ENCODE measurements at places on chromosomes 16 and 17.

- DNase-seq: peak; percentile 40
- no peak overlapping the region for H3K27ac ChIP-seq
- H3K4me1 ChIP-seq: peaks cover 14% of the 10 kb centered on the region
- H3K36me3 ChIP-seq: no peaks in the 10 kb centered on the region
- H3K4me3 ChIP-seq: peak overlapping the region; percentile 68
- H3K27me3 ChIP-seq: peaks cover 20% of the 10 kb centered on the region
Measured at GRCh38 chr16:67528870-67529581, 397 bp downstream of the RIPOR1 start.

DNA sequence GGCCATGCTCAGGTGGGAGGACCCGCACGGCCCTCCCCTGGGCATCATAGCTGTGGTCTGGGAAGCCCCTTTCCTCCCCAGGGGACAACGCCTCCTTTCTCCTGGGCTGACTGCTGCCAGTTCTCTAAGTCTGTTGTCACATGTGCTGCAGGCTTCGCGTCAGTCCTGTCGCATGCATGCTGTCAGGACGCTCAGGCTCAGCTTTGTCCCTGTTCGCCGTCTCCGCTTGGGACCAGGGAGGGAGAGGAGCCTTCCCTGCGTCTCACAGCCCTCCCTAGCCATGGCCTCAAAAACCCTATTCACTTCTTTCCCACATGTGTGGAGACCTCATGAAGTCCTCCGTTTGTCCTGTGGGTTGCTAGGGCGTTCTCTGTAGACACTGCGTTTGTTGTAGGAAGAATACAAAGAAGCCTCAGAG is 21.4 kb downstream of the LDHD start:
- H3K4me1 ChIP-seq: peaks cover 34% of the 10 kb centered on the region
- no peaks in the 10 kb centered on the region for H3K27me3 ChIP-seq
- H3K36me3 ChIP-seq: peaks cover 2% of the 10 kb centered on the region
- no peak overlapping the region for H3K27ac ChIP-seq

DNA sequence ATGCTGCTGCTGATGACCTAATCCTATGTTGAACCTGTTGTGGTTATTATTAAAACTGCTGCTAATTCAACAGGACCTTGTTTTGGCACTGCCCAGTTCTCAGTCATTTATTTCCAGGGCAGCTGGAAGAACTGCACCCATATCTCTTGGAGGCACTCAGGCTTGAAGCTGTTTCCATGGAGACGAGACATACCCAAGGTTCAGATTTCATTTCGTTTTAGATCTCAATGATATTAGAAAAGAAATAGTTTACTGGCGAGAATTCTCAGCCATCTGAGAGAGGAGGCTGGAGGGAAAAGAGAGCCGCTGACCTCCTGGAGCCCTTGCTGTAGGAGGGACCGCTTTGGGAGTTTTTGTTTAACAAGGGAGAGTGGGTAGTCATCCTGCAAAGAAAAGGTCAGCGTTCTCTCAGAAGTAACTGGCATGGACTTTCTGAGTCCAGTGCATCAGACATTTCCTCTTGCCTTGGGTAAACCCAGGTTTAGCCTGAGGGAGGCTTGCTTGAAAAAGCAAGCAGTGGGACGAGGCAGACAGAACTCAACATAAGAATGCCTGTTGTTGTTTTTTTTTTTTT is 75.4 kb downstream of the YPEL2 start:
- no peak overlapping the region for H3K4me3 ChIP-seq
- no peaks in the 10 kb centered on the region for H3K4me1 ChIP-seq
- no peak overlapping the region for H3K27ac ChIP-seq
- no peak for DNase-seq
- no peaks in the 10 kb centered on the region for H3K36me3 ChIP-seq

GRCh38 chr16:17512636-17513220 is 42.0 kb upstream of the XYLT1 start:
- H3K27me3 ChIP-seq: peaks cover 3% of the 10 kb centered on the region
- no peak overlapping the region for H3K27ac ChIP-seq
- H3K4me3 ChIP-seq: no peak overlapping the region
- DNase-seq: no peak
- no peaks in the 10 kb centered on the region for H3K36me3 ChIP-seq

DNA sequence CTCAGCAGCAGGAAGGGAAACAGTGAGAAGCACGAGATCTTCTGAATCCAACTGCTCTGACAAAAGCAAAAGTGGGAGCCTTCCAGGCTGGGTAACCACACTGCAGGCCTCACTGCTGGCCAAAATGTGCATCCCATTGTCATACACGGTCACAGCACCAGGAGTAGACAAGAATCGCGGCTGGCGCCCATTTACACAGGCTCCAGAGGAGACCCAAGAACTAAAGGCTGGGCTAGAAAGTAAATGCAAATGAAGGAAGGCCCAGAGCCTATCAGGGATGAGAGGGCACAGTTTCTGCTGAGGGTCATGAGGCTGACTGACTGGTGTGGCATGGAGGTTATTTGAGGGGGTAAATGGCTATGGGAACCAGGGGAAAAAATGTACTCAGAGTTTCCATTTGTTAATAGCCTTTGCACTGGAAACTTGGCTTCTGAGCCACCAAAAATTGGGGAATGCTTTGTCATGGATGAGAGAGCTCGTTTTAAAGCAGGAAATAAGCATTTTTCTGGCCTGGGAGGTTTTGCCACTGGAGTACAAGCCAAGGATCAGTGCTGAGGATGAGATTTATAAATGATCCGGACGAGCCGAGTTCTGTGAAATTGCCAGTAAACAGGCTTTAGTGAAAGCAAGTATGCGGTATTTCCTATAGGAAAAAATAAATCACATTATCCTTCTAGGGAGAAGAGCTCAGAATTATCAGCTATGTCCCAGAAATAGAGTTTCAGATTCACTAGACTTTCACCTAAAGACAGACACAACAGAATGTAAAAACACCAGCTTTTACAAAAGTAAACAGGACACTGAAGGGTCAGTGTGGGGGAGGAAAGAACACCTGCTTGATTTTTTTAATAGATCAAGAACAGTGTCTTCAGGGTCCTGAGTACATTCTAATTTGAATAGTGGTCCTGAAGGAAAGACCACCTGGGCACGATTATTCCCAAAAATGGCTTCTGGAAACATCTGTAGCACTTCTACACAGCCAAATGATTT is 66.9 kb upstream of the GSG1L start:
- DNase-seq: no peak
- no peak overlapping the region for H3K4me3 ChIP-seq
- no peaks in the 10 kb centered on the region for H3K27me3 ChIP-seq
- H3K36me3 ChIP-seq: peaks cover 48% of the 10 kb centered on the region
- H3K27ac ChIP-seq: peak overlapping the region; percentile 67

GRCh38 chr17:43367737-43368242 is 31.0 kb upstream of the ARL4D start:
- H3K36me3 ChIP-seq: no peaks in the 10 kb centered on the region
- peak overlapping the region; percentile 81 for H3K4me3 ChIP-seq
- peak; percentile 45 for DNase-seq
- H3K27ac ChIP-seq: peak overlapping the region; percentile 99
- peaks cover 49% of the 10 kb centered on the region for H3K4me1 ChIP-seq
- H3K27me3 ChIP-seq: no peaks in the 10 kb centered on the region

GRCh38 chr16:85579191-85579590 is 33.9 kb upstream of the GSE1 start:
- peaks cover 17% of the 10 kb centered on the region for H3K4me1 ChIP-seq
- H3K27ac ChIP-seq: no peak overlapping the region
- H3K4me3 ChIP-seq: no peak overlapping the region
- no peaks in the 10 kb centered on the region for H3K36me3 ChIP-seq
- no peaks in the 10 kb centered on the region for H3K27me3 ChIP-seq

GRCh38 chr16:57668630-57669475 is 747 bp downstream of the ADGRG3 start:
- H3K4me1 ChIP-seq: no peaks in the 10 kb centered on the region
- no peak overlapping the region for H3K27ac ChIP-seq
- no peak for DNase-seq
- no peaks in the 10 kb centered on the region for H3K27me3 ChIP-seq

- peaks cover 68% of the 10 kb centered on the region for H3K4me1 ChIP-seq
- H3K27ac ChIP-seq: peak overlapping the region; percentile 76
- no peaks in the 10 kb centered on the region for H3K27me3 ChIP-seq
- peaks cover 41% of the 10 kb centered on the region for H3K36me3 ChIP-seq
Measured at GRCh38 chr16:84594725-84595038, 23.2 kb downstream of the COTL1 start.

DNA sequence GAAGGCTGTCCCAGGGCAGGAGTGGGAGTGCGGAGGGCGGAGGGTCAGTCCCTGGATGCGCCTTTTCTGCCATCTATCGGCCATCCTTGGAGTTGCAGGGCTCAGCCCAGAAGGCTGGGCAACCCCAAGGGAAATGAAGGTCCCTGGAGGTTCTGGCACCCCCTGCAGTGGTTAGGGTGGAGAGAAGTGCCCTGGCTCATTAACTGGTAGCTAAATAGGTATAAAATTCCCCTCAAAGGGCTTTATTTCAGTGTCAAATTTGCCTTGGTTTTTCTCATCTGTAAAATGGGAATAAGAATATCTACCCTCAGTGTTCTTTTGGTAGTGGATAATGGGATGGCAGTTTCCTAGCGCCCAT is 22.4 kb downstream of the C17orf75 start:
- peak overlapping the region; percentile 61 for H3K4me3 ChIP-seq
- peaks cover 6% of the 10 kb centered on the region for H3K27me3 ChIP-seq
- peaks cover 17% of the 10 kb centered on the region for H3K4me1 ChIP-seq
- no peak overlapping the region for H3K27ac ChIP-seq

DNA sequence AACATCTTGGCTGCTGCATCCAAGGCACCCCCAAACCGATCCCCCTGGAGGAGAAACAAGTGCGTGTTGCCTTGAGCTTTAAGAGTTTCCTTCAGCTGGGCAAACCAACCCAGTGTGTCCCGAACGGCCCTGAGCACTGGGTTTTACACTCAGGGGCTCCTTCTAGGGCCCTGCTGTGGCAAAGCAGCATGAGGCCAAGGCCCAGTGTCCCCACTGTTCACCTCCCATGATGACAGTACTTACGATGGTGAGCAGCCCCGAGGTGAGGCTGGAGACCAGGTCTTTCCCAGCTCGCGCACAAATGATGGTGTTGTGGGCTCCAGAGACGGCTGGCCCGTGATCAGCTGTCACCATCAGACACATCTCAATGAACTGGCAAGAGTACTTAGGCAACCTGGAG is 6.6 kb upstream of the KLHL11 start:
- peaks cover 37% of the 10 kb centered on the region for H3K36me3 ChIP-seq
- no peak for DNase-seq
- H3K27me3 ChIP-seq: no peaks in the 10 kb centered on the region
- no peak overlapping the region for H3K4me3 ChIP-seq
- H3K4me1 ChIP-seq: peaks cover 10% of the 10 kb centered on the region
- H3K27ac ChIP-seq: no peak overlapping the region

- H3K27ac ChIP-seq: no peak overlapping the region
- H3K4me1 ChIP-seq: no peaks in the 10 kb centered on the region
- no peak for DNase-seq
- no peaks in the 10 kb centered on the region for H3K27me3 ChIP-seq
- no peak overlapping the region for H3K4me3 ChIP-seq
Measured at GRCh38 chr16:46871597-46871996, 12.6 kb upstream of the GPT2 start.

Measured in activated naive CD4-positive, alpha-beta T cell treated with anti-CD3 and anti-CD28 coated beads for 36 hours (primary cell).